ENCODE measurements at places on chromosomes 16 and 17.

- DNase-seq: no peak
Observed at GRCh38 chr16:50624449-50624970, 56.6 kb downstream of the SNX20 start.

DNA sequence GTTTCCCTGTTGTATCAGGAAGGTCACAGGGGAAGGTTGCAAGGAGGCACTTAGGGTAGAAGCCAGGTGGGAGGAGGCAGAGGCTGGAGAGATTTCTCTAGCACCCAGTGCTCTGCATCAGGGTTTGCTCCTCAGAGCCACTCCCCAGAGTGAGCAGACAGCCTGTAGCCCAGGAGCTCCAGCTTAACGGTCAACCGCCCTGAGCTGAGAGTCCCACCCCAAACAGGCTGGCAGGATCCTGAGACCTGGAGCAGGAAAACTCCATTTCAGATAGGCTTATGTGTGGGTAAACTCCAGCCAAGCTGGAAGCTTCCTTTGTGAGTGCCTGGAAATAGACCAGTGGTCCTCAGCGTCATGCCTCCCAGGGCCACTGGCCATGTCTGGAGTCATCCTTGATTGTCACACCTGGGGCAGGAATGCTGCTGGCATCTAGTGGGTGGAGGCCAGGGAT is 37.9 kb downstream of the MPRIP start:
- no peak for DNase-seq

DNA sequence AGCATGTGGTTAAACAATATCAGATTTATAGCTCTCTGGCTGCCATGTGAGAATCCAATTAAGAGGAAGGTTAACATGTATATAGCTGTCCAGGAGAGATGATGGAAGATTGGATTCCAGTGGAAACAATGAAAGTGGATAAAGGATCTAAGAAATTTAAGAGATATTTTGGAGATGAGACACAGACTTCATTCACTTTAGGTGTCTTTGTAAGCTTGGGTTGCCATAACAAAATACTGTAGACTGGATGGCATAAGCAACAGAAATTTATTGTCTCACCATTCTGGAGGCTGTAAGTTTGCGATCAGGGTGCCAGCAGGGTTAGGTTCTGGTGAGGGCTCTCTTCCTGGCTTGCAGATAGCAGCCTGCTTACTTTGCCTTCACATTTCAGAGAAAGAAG is 155.9 kb upstream of the MYOCD start:
- no peak for DNase-seq

DNA sequence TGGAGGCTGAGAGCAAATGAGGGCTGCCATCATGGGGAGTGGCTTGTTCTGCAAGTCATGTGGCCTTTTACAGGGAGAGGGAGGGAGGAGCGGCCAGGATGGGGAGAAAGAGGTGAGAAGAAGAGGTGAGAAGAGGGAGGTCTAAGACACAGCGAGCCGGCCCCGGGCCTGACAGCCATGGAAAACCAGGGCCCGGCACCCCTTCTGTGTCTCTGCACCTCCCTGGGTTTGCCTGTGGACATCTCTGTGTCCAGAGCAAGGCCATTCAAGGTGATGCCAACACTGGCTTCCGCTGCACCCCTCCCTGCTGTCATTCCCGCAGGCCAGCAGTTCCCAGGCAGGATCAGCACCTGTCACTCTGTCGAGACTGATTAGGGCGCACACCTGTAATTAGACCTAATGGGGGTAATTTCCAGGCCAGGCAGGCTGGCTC is 75.6 kb downstream of the MGAT5B start:
- DNase-seq: no peak

DNA sequence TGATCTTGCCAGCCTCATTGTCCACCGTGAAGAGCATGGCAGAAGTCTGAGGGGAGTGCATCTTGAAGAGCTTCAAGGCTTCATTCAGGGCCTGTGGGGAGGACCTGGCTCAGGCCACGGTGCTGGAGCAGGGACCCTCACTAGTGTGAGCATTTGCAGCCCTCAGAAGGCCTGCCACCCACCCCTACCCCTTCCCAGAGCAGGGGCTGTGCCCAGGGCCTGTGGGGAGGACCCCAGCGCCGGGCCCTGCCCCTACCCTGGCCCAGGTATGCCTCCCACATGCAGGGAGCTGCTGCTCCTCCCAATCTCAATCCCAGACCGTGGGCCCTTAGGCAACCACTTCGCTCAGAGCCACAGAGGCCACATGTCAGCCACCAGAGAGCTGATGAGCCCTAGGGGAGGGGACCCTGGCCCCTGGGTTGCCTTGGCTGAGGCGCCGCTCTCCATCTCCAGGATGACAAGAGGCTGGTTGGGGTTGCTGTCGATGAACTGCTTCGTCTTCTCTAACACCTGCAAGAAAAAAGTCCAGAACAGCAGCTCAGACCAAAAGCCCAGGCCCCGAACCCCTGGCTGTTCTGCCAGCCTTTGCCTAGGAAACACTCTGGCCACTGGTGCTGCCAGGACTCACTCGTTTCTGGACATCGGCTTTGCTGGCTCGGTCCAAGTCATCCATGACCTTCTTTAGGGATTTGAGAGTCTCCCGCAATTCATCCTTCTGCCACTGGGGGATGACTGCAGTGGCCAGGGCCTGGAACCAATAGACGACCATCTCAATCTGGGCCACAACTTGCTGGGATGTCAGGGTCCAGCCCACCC is 1.8 kb upstream of the EXOSC6 start:
- DNase-seq: no peak

- DNase-seq: no peak
Observed at GRCh38 chr16:29641561-29641960, 21.5 kb upstream of the SPN start.

DNA sequence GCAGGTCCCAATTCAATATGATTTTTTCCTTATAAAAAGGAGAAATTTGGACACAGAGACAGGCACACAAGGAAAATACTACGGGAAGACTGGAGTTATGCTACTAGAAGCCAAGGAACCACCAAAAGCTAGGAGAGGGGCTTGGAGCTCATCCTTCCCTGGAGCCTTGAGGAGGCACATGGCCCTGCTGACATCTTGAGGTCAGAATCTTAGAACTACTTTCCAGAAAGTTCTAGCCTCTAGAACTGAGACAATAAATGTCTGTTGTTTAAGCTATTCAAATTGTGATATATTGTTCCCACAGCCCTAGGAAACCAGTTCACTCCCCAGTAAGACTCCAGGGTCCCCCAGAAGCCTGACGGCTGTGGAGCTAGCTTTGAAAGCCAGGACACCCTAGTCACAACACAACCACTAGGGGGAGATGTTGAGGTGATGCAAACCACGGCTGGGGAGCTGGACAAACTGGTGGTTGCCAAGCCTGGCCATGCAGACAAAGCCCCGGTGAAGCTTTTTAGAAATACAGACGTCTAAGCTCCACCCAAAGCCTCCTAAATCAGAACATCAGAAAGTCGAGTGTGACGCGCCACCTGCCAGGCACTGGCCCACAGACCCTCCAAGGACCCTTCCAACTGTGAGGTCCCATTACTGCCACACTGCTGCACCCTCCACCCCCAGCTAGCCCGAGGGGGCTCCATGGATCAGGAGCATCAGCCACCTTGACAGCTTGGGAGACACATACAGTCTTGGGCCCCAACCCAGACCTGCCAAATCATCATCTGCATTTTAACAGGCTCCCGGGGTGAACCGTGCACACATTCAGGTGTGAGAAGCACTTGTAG is 106.4 kb downstream of the SLC39A11 start:
- DNase-seq: peak; percentile 17

DNA sequence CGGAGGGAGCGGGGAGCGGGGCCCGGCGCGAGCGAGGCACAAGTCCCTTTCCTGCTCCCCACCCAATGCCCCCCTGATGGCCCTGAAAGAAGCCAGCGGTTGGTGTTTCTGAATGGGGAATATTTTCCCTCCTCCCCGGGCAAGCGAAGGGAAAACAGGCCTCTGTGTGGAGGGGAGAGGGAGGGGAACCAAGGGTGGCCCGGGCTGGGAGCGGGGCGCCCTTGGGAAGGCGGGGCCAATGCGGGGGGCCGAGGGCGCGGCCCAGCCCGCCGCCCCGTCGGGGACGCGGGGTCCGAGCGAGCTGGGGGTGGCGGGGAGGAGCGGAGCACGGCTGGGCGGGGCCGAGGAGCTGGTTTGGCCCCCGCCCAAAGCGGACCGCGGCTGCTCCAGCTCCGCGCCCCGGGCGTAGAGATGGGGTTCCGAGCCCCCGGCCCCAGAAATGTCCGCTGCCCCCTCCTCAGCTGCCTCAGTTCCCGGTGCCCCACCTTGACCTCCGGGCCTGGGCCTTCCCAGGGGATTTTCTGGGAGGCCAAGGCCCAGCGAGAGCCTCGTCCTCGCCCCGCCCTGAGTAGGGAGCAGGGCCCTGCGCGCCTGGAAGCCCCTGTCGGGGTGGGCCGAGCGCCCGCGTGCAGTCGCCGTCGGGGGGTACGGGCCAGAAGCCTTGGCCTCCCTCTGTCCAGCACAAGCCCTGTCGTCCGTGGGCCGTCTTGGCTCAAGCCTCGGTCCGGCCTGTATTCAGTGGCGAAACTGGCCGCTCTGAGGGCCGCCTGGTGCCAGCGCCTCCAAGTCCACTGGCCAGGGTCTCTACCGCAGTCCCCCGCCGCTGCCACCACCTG is 3.9 kb upstream of the HEXIM1 start:
- no peak for DNase-seq

GRCh38 chr16:81715358-81716196 is 63.5 kb upstream of the PLCG2 start:
- DNase-seq: no peak

Measured in stimulated activated CD8-positive, alpha-beta memory T cell treated with anti-CD3 and anti-CD28 coated beads, Interleukin-4, amount 100 ng/mL, for 24 hours (primary cell).